Stomach (tissue), 19 donors: ENCODE measurements at places on chromosomes 1 and 21. TPM values are rescaled to one million over a fixed set of nuclear protein-coding genes. Genes with fewer than 3 reads are reported as not detected.

KLHDC7A gene
- total RNA-seq, result 8.2 TPM

EPHA2 gene
- 200 TPM for total RNA-seq

HAO2 gene
- not detected for total RNA-seq

FMO1 gene
- total RNA-seq, result not detected

F11R gene
- total RNA-seq, result 16.1 TPM

CRNN gene
- not detected for total RNA-seq

CRP gene
- not detected for total RNA-seq

APP gene
- 266 TPM for total RNA-seq

RHBG gene
- total RNA-seq, result not detected

RHEX gene
- 3.1 TPM for total RNA-seq

AMY2A gene
- total RNA-seq, result not detected

TMPRSS3 gene
- total RNA-seq, result 5.9 TPM

PHLDA3 gene
- total RNA-seq, result 11.7 TPM

ADAMTSL4 gene
- 11.7 TPM for total RNA-seq

FCRL4 gene
- total RNA-seq, result not detected

LCK gene
- 1.8 TPM for total RNA-seq

ACAP3 gene
- 77.0 TPM for total RNA-seq

F5 gene
- 1.2 TPM for total RNA-seq

NTRK1 gene
- total RNA-seq, result not detected

TYW3 gene
- 24.0 TPM for total RNA-seq
